T-helper 17 cell (primary cell): ENCODE measurements at places on chromosomes 7 and 10. TPM values are rescaled to one million over a fixed set of nuclear protein-coding genes. Genes with fewer than 3 reads are reported as not detected.

Gene NEUROD6
- total RNA-seq = not detected

GRCh38 chr7:1290026-1290678 is 57.5 kb downstream of the UNCX start:
- no peak for DNase-seq

DNA sequence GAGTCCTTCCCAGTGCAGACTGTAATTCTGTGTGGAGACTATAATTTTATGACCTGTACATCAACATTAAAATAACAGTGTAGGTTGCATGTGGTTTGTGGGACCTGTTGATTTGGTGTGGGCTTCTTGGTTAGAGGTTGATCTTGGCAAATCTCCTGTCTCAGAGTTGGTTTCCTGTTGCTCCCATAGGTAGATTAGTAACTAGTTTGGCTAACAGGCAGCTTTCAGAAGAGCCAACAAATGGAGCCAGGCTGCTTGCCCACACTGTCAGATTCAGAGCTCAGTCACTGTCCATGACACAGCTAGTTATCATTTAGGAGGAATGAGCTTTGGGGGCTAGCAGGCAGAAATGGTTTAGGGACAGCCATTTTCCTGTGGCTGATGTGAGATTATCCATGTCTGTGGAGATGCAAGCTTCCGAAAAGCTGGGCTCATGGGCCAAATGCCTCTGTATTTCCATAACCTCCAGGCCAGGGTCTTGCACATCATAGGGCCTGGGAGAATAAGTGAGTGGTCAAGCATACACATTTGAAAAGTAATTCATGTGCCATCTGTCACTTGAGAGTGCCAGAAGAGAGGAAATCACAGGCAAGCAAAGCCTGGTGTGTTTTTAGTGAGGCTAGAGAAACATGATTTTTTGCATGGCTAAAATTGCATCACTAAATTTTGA is 33.4 kb downstream of the CCM2 start:
- DNase-seq = no peak

GRCh38 chr10:22613011-22613410 is 101.4 kb downstream of the PIP4K2A start:
- no peak for DNase-seq

DNA sequence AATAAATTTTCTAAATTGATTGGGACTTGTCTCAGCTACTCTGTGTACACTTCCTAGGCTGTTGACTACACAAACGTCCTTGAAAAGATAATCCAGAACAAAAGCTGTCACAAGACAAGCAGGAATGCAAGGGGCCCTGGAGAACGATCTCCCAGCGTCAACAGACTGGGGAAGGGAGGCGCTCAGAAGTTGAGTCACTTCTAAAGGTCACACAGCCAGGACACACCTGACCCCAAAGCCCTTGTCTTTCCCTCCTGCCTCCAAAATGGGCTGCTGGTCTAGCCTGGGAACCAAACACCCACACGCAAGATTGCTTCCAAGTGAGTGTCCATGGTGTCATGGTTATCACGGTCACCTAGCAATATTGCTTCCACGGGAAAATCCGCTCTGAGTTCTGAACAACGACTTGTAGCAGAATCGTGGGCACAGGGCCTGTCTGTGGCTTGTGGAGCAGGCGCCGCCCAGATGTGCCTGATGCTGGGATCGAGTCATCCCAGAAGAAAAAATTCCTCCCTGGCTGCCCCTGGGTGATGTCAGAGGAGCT is 49.8 kb downstream of the SPOCK2 start:
- no peak for DNase-seq

- DNase-seq = no peak
Measured at GRCh38 chr10:112247791-112248190, 35.4 kb upstream of the TECTB start.

DNA sequence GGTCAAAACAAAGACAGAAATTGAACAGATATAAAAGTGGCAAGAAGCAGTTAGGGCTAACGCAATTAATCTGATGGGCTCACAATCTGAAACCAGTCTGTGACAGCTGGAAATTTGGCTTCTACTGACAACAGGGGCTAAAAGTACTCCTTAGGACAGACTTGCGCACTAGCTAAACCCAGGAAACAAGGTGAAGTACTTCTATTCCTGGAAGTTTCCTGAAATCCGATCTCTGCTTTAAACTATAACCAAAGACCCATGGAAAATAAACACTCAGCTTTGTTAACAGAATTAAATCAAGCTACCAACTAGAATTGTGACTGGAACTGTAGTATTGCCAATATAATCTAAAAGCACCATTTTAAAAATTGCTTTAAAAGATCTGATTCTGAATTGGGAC is 520.2 kb upstream of the ZWINT start:
- no peak for DNase-seq

GRCh38 chr7:18488049-18488448 is 7.5 kb upstream of the HDAC9 start:
- no peak for DNase-seq

DNA sequence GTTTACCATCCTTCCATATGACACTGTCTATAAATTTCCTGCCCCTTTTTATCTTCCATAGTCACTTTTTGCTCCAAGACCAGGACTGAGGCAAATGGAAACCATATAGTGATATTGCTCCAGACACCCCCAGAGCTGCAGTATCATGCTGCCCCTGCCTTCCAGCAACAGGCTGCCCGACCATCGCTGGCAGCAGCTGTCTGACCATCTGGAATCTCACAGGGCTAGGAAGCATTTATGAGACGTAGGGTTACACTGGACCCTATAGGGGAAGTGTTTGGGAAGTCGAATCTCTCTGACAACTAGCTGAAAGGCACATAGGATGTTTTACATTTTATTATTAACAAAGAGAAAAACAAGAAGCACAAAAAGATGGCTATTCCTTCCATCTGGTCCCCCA is 19.4 kb downstream of the ENO4 start:
- no peak for DNase-seq

DNA sequence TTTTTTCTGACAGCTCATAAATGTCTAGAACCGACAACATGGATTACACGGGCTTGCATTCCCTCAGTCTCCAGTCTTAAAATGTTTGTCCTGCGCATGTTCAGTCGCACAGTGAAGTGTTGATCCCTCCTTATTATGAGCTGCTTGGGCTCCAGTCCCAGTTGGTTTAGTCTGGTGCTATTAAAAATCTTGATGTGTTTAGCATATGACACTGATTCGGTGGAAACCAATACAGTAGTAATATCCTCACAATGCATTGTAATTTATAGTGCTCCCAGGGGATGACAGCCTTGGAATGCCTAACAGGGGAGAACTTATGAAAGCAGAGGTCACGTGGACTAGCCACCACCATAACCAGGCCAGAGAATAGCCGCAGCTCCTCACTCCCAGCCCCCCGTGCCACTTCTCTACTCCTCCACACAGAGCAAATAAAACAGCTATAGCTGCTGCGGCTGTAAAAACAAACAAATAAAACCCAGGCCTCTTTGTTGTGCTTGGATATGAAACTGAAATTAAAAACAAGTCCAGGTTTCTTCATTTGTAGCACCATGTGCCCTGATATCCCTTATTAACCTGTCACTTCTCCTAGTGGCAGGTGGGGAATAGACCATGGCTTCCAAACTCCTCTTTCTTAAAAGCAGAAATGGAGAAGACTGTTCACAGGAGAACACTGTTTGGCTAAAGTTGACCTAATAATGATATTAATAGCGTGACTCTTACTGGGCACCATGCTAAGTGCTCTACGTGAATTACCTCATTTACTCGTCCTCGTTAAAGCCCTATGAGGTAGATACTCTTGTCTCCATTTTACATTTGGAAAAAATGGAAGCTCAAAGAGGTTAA is 7.7 kb downstream of the DPCD start:
- DNase-seq = no peak

DNA sequence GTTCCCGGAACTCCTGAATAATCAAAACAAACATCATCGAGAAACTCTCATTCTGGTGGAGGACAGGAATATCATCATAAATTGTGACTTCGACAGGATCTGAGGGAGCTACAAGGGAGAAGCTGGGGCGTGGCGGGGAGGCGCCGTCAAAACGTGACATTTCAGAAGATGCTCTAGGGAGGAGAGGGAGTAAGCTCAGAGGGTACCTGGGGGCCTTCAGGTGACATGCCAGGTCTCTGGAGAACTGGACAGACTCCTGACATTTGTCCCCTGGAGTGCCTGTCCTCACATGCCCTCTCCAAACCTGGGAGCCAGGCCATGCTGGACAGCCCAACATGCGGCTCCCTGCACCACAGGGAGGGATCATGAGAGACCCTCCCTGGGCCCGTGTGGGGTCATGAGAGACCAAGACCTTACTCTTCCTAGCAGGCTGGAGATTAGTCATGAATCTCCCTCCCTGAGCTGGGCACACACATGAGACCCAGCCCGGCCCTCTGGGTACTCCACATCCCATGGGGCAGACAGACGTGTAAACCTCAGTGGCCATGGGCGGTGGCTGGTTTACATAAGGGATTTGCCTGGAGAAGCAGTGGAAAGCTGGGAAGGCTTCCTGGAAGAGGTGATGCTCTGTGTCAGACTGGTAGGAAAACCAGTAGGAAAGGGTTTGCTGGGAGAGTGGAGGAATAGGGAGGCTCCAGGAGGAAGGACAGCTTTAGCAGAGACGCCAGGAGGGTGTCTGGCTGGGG is 81.0 kb downstream of the MYL10 start:
- no peak for DNase-seq

- no peak for DNase-seq
Measured at GRCh38 chr10:98790817-98791216, 344.1 kb upstream of the HPS1 start.

Gene ABCA13
- total RNA-seq = not detected

Gene CFAP46
- total RNA-seq = not detected

GRCh38 chr10:84842593-84842992 is 514.2 kb downstream of the CCSER2 start:
- no peak for DNase-seq

- no peak for DNase-seq
Measured at GRCh38 chr10:86057708-86058107, 308.9 kb downstream of the GRID1 start.

DNA sequence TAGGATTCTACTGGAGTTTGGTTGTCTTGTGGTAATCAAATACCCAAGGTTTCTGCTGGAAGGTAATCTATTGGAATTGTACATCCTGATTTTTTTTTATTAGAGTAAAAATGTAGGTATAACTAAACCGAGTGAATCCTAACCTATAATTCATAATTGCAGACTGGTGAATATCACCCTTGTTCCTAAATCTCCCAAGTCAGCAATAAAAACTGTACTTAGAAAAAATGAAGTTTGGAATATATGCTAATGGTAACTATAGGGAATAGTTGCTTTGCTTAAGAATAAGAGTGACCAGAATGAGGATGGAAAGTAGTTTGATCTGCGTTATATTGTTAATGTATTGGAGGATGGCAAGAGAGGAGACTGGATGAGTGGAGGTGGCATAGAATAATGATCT is 10.7 kb upstream of the FZD8 start:
- DNase-seq = no peak

DNA sequence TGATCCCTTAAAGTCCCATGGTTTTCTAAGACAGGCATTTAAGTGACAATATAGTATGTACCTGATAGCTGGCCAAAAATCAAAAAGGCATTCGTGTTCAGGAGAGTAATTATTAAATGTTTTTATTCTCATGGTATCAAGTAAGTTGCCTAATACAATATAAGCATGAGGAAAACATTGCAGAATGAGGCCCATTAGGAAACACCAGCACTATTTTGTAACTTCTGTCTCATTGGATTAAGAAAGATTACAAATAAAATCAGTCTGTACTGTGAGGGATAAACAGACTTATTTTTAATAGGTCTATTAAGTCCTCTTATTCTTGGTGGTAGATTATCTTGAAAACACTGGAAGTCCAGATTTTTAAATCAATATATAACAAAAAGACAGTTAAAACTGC is 110.1 kb downstream of the SNX13 start:
- DNase-seq = no peak

DNA sequence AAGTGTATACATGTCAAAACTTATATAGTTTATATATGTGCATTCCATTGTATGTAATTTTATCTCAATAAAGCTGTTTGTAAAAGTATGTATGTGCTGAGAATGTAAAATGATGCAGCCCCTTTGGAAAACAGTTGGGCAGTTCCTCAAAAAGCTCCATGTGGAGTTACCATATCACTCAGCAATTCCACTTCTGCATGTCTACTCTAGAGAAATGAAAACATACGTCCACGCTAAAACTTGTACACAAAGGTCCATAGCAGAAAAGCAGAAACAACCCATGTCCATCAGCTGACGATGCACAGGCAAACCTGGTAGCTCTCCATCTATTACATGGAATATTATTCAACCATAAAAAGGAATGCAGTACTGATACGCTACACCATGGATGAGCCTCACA is 8.3 kb upstream of the RGS10 start:
- DNase-seq = no peak

Gene NANOS1
- total RNA-seq = 0.15 TPM

- DNase-seq = no peak
Measured at GRCh38 chr10:27035163-27035562, 65.1 kb downstream of the ANKRD26 start.

Gene CARD11
- total RNA-seq = 155 TPM

Gene EBLN1
- not detected for total RNA-seq

- DNase-seq = no peak
Measured at GRCh38 chr7:150875791-150876190, 23.5 kb downstream of the AOC1 start.

Gene TRA2A
- total RNA-seq = 285 TPM

Gene SOSTDC1
- total RNA-seq = not detected

DNA sequence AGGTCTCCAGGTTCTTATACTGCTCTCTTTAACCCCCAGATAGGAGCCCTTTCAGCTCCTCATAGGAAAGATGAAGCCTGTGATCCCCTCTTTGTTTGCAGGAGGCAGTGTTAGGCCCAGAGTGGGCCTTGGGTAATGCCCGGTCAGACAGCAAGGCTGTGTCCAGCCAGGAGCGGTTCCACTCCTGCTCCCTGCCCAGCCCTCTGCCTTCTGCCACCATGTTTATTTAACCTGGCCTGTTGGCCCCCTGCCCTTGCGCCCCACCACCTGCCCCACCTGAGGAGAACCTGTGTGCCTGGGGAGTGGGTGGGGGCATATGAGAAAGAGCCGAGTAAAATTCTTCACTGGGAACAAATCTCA is 24.3 kb downstream of the CDH23 start:
- DNase-seq = no peak

DNA sequence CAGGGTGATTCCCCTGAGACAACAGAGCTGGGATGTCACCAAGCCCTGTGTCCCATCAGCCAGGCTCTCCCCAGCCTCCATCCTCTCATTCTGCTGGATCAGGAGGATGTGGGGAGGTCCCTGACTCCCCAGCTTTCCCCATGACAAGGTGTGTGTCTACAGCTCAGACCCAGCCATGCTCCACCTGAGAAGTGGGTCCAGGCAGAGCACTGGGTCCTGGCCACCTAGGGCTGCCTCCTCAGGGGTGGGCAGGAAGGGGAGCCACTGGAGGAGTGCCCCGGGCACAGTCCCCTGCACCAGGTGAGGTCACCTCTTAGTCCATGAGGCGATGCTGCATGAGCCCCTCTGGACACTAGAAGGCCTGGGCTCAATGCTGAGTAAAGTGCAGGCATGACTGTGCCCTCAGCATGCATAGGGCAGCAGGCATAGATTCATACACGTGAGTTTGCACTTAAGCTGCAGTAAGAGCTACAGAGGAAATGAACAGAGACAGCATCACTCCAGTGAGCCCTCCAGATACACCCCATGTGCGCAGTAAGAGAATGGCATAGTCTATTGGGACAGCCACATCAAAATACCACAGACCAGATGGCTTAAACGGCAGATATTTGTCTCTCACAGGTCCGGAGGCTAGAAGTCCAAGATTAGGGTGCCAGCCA is 48.3 kb downstream of the ALOX5 start:
- DNase-seq = no peak

- no peak for DNase-seq
Measured at GRCh38 chr7:44755698-44756627, 7.3 kb downstream of the ZMIZ2 start.

GRCh38 chr10:19178675-19179074 is 130.1 kb downstream of the MALRD1 start:
- no peak for DNase-seq

Gene SPDYE2
- total RNA-seq = 0.55 TPM
